ENCODE measurements at places on chromosomes 16 and 17.

- no peak for DNase-seq
Measured at GRCh38 chr17:46726206-46726605, 92.3 kb downstream of the WNT3 start.

DNA sequence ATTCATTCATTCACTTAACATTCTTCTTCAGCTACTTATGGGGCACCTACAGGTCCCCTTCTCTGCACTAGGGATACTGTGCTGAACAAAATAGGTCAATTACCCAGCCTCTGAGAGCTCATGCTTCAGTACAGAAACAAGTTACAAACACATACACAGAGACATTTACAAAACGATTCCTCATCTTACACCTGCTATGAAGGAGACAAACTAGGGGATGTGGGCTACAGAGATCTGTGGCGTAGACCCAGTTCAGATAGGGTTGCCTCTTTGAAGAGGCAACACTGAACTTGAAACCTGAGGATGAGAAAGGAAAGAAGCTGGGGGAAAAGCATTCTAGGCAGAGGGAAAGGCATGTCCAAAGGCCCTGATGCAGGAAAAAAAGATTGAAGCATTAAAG lies 5.2 kb downstream of the IL21R start:
- DNase-seq, result no peak

DNA sequence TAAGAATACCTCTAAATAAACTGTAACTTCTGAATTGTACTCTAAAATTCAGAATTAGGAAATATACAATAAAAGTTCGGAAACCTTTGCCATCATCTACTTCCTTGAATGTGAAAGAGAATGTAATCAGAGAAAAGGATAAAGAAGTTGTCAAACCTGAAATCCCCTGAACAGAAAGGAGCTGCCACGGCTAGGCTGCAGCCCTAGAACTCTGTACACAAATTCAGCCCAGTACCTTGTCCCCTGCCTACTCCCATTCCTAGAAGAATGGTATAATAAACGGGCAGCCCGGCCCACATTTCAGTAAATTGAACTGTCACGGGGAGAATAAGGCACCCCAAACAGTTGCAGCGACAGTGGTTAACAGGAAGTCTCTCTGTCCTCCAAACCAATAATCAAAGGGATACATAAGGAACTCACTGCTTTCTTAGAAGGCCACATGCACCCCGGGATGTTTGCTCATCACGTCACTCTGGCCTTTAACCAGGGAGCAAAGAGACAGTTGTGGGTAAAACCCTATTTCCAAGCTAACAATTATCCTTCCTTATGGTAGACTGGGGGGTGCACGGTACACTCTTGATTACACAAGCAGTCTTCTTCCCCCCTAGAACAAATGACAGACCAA lies 24.3 kb upstream of the RFFL start:
- DNase-seq, result no peak

- DNase-seq, result no peak
Measured at GRCh38 chr17:45963889-45964288, 35.2 kb upstream of the STH start.

DNA sequence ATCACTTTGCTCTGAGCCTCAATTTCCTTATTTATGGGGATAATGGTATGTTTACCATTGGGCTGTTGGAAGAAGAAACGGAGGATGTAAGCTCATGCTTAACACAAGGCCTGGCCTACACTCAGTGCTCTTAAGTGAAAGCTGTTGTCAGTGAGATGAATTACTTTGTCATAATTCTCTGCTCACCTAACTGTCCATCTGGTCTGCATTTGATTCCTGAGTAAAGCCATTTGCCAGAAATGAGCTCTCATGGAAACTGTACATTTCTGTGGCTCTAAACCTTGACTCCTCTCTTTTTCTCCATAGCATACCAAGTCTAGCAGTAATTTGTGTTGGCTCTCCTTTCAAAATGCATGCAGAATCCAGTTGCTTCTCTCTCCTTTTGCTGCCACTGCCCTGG lies 445.7 kb downstream of the UTP18 start:
- DNase-seq, result no peak

DNA sequence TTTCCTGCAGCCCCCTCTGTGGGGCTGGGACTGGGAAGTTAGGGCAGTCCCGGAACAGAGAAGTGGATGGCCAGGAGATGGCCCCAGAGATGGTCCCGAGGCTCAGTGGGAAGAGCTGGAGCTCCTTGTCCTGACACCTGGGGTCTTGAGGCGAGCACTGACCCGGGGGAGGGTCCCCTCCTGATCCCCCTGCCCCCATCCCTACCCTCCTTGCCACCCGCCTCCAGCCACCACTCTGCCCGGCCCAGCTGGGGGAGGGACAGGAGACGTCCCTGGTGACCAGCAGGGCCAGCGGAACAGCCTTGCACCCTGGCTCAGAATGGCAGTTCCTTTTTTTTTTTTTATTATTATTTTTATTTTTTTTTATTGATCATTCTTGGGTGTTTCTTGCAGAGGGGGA lies 13.9 kb upstream of the RNF213 start:
- DNase-seq, result no peak

GRCh38 chr17:15260376-15261257 lies 4.5 kb downstream of the PMP22 start:
- peak; percentile 83 for DNase-seq

DNA sequence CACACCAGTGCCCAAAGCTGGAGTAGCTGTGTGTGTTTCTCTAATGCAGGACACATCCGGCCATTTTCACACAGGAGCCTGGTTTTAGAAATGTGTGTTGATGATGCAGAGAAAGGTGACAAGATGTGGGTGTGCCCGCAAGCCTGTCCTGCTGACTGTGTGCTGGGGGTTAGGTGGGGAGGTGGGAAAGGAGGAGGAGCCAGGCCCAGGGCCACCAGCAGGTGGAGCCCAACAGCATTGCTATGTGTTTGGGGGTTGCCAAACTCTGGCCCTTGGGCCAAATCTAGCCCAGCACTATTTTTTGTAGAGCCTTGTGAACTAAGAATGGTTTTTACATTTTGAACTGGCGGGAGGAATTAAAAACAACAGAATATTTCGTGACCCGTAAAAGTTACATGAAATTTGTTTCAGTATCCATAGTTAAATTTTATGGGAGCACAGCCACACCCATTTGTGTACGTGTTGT lies 61.7 kb upstream of the LGALS9 start:
- no peak for DNase-seq

DNA sequence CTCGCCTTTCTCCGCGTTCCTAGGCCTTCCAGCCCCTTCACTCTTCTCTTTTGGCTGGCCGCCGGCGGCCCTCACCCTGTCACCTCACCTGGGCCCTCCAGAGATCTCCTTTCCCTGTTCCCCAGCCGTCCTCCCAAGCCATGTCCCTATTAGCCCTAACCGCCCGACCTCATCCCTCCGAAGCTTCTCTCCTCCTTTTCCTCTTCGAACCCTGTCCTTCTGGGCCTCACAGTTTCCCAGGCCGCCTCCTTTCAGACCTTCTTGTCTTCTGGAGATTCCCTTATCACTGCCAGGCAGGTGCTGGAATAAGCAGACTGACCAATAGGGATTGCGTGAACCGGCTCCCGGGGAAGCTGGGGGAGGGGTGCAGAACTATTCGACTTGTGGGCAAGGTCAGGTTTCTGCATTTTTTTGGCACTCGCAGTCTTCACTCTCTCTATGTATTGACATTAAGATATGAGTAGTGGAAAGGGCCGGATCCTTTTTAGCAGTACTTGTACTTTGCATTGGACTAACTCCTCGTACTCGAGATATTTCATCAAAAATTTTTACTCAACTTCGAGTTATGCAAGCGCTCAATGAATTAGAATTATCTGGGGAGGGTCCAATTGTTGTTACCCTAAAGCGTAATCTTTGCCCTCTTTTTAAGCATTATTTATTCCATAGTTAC lies 690 bp downstream of the RHOT1 start:
- peak; percentile 18 for DNase-seq

GRCh38 chr17:79777120-79777893 lies 641 bp upstream of the CBX2 start:
- peak; percentile 64 for DNase-seq

GRCh38 chr16:54417384-54417783 lies 130.8 kb upstream of the IRX3 start:
- DNase-seq, result no peak

DNA sequence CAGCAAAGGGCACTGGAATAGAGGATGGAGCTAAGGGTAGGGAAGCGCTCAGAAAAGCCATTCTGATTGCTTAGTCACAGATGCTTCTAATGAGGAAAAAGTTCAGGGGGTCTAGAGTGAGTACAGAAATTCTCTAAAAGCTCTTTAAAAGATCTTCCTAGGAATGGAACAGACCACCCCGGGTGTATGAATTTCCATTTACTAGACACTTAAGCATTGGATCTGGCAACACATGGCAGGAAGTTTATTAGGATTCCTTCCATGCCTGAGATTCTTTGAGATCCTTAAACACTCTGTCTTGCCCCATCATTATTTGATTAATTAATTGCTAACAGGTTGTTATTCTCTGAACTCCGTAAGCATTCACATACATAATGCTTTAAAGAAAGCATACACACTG lies 8.5 kb downstream of the KRTAP9-7 start:
- no peak for DNase-seq

DNA sequence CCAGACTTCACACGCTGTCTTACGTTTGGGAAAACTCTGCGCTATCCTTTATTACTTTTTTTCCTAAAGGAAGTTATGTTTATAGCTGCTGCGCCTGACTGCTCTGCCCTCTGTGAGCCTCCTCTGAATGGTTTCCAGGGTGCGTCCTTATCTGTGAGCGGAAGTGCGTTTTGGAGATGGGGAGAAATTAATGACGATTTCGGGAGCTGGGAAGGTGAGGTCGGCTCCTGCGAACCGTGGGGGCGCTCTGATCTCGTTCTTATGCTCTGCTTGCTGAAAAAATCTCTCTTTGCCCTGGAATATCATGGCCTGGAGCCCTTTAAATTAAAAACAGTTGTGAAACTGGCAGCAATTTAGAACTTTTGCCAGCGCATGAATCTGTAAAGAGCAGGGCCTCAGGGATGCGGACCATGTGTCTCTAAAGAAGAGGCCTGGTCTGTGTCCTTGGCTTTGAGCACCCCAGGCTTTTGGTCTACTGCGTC lies 135.7 kb upstream of the ZFHX3 start:
- DNase-seq, result no peak

- peak; percentile 48 for DNase-seq
Measured at GRCh38 chr16:67170168-67170948, at the start of gene NOL3. Gene NOL3, plus strand, starts transcription at chr16:67170538.

DNA sequence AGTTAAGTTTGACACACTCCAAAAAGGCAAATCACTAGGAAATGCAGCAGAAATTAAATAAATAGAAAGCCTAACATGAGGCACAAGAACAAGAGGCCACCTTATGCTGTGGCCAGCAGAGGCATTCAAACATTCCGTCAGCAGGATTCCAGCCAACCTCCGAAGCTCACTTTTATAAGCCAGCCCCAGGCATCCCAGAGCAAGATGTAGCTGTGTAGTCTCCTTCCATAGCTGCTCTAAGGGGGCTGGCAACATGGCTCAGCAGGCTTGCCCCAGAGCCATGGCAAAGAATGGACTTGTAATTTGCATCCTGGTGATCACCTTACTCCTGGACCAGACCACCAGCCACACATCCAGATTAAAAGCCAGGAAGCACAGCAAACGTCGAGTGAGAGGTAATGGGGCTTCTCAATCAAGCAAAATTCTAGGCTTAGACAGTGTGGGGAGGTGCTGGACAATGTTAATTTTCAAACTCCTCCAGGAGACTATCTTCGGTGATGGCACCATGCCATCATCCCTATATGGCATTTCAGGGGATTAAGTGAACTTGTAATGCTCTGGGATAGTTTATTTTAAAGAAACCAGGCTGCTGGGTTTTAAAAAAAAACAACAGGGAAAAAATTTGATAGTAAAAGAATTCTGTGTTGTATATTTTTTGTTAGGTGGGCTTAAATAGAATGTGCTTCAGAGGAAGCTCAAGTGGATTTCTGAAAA lies at the start of gene CLEC3A:
TSS of gene CLEC3A (plus strand) at position 202 of the 714 bp plus-strand sequence. CDS start at position 281, 79 bp downstream.
- no peak for DNase-seq

DNA sequence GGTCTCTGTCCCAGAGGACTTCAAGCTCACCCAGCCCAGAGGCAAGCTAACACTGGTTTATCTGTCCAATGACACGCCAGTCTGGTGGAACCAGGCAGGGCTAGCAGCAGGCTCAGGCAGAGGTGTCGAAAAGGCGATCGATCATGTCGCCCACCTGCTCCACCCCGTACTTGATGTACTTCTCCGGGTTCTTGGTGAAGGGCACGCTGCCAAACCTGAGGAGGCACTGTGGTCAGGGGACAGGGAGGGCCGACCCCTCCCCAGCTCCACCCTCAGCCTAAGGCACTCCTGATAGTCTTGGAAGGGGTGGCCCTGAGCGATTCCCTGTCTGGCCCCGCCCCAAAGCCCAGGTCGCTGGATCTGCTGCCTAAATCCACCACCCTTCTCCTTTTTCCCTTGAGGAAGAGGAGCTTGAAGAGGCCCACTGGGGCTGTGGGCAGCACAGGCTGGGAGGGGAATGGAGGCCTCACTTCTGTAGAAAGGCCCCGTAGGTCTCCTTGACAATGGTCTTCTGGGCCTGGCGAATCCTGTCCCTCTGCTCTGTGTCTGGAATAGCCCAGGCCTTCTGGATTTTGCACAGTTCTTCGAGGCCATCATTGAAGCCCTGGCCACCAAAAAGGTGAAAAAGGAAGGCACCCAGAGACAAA lies 4.7 kb downstream of the ZACN start:
- no peak for DNase-seq

DNA sequence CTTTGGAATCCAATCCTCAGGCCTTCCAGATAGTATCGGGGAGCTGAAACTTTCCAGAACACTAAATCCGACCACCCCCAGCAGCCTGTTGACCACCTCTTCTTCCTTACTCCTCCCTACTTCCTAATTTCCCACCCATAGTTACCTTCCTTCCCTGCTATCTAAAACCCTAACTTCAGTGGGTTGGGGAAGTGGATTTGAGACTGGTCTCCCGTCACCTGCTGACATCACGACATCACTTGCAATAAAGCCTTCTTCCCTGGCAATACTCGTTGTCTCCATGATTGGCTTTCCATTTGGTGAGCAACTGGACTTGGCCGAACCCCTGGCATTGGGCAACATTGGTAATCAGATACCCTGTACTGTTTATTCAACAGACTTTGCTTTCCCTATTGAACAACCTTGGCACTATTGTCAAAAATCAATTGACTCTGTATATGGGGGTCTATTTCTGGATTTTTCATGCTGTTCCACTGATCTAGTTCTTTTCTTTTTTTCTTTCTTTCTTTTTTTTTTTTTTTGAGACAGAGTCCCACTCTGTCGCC lies 11.8 kb upstream of the FOXK2 start:
- DNase-seq, result no peak

DNA sequence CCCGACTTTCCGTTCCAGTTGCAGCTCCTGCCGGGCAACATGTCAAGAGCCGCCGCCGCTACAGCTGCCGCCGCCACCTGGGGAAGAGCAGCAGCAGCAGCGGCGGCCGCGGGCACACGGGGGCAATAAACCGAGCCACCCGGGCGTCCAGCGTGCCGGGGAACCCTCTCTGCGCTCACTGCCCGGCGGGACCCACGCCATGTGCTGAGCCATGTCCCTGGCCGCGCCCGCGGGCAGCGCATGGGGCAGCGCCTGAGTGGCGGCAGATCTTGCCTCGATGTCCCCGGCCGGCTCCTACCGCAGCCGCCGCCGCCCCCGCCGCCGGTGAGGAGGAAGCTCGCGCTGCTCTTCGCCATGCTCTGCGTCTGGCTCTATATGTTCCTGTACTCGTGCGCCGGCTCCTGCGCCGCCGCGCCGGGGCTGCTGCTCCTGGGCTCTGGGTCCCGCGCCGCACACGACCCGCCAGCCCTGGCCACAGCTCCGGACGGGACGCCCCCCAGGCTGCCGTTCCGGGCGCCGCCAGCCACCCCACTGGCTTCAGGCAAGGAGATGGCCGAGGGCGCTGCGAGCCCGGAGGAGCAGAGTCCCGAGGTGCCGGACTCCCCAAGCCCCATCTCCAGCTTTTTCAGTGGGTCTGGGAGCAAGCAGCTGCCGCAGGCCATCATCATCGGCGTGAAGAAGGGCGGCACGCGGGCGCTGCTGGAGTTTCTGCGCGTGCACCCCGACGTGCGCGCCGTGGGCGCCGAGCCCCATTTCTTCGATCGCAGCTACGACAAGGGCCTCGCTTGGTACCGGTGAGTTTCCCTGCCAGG lies 604 bp downstream of the HS3ST3B1 start:
- no peak for DNase-seq
